Hepatic stellate cell (primary cell): ENCODE measurements at places on chromosomes 7 and 10.

GRCh38 chr7:85566095-85566794 lies 379.4 kb upstream of the SEMA3D start:
- DNase-seq, result no peak

DNA sequence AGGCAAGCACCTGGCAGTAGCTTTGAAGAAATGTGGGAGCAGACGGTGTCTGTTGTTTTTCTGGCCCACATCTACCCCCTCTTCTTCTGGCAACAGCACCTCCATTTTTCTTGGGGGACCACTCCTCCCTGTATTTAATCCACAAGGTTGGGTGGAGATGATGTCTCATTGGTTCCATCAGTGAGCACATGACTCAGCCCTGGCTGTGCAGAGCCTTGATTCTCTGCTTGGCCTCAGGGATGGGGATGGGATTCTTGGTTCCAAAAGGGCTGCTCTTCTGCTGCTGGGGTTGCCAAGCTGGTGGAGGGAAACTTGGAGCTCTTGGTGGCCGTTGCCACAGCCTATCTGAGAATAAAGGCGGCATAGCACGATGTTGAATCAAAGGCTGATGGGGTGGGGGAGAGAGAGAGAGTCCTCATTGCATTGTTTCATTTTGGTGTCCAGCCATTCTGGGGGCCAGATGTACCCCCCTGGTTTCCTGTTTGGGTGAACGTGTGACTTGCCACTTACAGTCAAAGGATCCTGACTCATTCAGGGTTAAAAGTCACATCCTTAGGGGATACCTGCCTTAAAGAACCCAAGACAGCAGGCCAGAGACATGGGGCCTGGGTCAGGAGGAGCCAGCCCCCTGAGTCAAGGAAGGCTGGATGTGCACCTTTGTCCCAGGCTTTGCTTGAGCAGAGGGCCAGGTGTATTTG lies 25.9 kb downstream of the GRK5 start:
- DNase-seq, result no peak

DNA sequence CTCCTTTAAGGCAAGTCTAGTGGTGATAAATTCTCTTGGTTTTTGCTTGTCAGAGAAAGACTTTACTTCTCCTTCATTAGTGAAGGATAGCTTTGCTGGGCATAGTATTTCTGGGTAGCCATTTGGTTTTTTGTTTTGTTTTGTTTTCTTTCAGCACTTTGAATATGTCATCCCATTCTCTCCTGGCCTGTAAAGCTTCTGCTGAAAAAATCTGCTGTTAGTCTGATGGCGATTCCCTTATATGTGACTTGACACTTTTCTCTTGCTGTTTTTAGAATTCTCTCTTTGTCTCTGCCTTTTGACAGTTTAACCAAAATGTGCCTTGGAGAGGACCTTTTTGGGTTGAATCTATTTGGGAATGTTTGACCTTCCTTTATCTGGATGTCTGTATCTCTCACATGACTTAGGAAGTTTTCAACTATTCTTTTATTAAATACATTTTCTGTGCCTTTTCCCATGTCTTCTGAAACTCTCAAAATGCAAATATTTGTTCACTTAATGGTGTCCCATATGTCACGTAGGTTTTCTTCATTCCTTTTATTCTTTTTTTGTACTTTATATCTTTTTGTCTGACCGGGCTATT lies 14.7 kb downstream of the TAS2R40 start:
- no peak for DNase-seq

DNA sequence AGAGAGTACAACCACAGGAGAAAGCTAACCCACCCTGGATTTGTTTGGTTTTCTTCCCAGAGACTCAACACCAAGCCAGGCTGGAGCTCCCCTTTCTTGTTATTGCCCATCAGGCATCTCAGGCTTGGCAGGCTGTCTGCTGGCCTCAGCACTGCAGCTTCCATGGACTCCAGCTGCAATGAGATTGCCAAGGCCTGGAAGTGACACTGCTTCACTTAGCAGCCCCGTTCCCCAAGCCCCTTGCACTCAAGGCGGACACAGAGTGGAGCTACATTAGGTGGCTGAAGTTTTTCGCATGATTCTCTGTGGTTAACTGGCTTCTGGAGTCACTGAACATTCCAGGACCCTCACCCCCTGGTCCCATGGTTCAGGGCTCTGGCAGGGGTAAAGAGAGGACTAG lies 163.1 kb upstream of the GDF10 start:
- peak; percentile 27 for DNase-seq

DNA sequence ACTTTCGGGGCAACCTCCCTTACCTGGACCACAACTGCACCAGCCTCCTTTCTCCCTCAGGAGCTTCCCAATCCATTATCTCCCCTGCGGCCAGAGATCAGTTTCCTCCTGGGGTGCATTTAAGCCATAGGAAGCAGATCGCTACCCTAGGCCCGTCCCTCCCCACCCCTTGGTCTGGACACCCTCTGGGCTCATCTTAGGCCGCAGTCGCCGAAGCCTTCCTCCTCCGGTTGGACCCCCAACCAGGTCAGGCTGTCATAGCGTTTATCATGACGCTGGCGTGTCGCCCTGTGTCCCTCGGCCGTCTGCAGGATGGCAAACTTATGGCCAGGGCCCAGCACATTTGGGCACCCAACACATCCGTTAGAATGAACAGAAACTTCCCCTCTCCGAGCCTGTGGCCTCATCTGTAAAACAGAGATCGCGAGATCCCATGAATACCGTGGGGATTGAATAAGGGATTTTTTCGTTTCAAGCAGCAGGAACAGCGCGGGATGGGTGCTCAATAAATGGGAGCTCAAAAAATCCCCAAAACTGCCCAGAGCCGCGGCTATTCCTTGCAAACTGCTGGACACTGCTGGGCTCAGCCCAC lies 669 bp upstream of the AP5Z1 start:
- DNase-seq, result peak; percentile 87

DNA sequence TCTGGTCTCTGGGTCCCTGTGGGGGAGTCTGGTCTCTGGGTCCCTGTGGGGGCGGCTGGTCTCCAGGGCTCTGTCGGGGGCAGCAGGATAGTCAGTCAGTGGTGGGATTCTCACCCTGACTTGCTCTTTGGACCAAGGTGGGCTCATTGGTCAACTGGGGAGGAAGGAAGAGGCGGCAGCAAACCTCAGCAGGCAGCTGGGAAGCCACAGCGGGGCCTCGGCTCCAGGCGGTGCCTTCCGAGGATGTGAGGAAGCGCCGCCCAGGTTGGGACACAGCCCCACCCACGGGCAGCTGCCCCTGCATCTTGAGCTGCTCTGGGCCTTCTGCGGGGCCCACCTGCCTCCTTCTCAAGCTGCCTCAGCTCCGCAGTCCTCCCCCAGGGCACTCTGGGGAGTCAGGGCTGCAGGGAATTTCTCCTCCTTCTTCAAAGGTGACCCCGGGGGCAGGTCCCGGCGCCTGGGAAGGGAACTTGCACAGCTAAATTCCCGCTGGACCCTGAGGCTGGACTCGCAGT lies 20.4 kb upstream of the KNDC1 start:
- no peak for DNase-seq

DNA sequence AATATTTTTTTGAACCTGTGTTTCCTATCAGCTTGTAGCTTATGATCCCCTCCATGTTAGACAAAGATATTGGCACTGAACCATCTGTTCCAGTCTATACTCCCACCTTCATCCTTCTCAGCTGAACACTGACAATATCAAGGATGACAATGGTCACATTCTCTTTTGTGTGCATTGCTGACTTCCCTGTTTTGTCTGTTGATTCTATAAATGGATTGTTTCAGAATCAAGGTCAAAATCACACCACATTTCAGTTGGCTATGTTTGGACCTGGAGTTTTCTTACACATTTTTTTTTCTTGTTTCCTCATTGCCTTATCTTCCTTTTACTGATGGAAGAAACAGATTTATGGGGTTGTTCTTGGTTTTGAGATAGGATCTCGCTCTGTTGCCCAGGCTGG lies 11.3 kb upstream of the SMURF1 start:
- no peak for DNase-seq

- DNase-seq, result no peak
Measured at GRCh38 chr10:21757185-21757901, 223.3 kb downstream of the MLLT10 start.

- peak; percentile 11 for DNase-seq
Measured at GRCh38 chr10:33900596-33900995, 566.1 kb upstream of the NRP1 start.

GRCh38 chr10:74500026-74500704 lies 326.2 kb upstream of the KAT6B start:
- DNase-seq, result no peak

DNA sequence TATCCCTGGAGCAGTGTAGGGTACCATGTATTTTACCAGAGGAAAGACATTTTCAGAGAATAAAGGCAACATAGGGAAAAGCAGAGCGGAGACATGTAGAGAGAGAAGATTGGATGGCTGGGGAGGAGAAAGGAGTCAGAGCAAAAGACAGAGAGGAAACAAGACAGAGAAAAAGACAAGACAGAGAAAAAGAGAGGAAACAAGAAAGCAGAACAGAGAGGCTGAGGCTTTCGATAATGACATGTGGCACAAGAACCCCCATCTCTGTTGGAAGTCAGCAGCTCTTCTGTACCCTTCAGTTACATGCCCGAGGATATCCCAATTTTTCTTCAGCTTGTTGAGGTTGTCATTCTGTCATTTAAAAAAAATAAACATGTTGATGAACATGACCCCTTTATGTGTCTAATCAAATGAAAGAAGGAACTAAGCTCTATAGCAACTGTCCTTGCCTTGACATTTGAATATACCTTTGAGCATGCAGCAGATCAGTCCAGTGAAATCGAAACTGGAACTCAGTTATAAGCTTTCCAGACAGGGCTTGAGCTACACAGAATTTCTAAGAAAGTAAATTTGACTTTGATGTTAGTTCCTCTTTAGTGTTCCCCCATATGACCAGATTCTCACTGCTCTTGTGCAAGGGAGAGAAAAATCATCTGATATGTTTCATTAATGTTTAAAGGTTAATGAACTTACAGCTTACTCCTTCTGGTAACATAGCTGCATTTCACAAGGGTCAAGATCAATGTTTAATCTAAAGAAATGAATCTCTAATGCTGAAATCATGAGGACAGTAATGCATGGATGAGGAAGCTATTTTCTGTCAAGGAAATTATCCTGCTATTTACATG lies 75.1 kb upstream of the SP4 start:
- DNase-seq, result no peak

DNA sequence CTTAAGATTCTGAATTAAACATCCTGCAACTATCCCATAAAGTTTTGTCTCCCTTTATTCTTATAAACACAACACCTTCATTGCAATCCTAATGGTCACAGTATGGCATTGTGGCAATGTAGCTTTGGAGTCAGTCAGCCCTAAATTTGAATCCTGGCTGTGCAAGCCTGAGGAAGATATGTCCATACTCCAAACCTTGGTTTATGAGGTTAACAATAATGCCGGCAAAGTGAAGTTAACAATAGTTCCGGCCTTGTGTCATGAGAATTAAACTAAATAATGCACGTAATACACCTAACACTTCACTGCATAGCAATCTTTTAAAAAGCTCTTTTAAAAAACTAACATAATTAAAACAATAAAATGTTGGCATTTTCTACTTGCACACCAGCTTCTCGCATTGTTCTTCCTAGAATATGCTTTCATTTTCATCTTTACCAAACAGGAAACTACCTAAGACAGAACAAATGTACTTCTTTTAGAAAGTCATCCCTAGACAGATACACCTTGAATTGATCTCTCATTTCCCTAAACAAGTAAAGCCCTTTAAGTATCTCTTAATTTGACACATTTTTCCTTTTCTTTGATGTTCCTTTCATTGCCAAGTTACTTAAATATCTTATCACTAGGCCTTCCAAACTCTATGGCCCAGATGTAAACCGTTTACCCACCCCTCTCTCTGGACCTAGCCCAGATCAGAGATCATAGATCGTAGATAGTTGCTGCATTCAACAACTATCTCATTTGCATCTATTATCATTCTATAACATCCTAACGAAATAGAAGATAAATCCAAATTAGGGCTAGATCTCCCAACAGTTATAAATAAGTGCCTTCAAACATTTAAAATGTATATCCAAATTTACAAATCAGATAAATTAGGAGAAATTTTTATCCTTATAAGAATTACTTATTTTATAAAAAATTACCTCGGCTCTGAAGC lies 66.7 kb downstream of the CREB3L2 start:
- DNase-seq, result no peak

DNA sequence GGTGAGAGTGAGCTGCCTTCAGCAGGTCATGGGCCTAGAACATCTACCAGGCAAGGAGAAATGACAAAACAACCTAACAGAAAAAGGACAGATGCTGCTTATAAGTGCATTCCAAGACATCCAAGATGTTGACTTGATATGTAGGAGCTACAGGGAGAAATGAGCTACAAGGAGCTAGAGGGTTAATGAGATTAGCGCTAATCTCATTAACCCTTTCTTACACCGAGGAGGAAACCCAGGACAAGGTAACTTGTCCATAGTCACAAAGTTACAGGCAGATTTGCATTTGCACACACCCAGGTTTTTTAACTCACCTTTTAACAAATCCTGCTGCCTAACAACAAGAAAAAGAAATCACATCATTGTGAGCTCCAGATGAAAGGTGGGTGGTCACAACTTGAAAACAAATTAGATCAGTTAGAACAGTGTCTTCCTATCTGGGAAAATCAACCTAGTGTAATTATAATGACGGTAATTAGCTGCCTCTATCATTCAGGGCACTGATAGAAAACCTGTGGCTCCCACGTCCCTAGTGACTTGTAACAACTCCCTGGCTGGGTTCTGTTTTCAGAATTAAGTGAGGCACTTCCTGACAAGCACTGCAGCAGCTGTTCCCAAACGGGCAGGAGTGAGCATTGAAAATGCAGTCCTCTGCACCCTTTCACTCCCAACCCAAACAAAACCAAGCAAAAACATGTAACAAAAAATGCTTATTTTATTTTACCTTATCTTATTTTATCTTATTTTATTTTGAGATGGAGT lies 5.7 kb downstream of the KIAA1549 start:
- no peak for DNase-seq

- DNase-seq, result no peak
Measured at GRCh38 chr10:34845070-34845469, 30.0 kb upstream of the PARD3 start.

GRCh38 chr10:99761365-99761764 lies 21.1 kb upstream of the ABCC2 start:
- no peak for DNase-seq

- no peak for DNase-seq
Measured at GRCh38 chr10:47224546-47225218, 75.3 kb upstream of the GDF10 start.

- no peak for DNase-seq
Measured at GRCh38 chr7:15628876-15629275, 57.6 kb downstream of the MEOX2 start.

- DNase-seq, result no peak
Measured at GRCh38 chr7:88523645-88524044, 217.0 kb upstream of the STEAP4 start.

DNA sequence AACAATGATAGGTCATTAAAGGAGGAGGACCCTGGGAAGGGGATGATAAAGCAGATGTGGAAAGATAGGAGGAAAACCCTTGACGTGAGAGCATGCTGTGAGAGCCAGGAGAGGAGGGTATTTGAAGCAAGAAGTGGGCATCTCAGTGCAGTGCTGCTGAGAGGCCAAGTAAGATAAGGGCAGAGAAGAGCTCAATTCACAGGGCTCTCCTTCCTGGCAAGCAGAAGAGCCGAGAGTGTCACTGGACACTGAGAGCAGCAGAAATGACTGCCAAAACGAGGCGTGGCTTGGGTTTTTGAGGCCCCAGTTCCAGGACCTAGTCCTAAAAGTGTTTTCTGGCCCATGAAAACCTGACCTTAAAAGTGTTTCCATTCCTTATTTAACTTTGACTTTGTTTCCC lies 213.5 kb downstream of the LHFPL3 start:
- DNase-seq, result no peak
